ENCODE measurements at places on chromosomes 5 and 9. TPM values are rescaled to one million over a fixed set of nuclear protein-coding genes. Genes with fewer than 3 reads are reported as not detected.

Gene MYMK
- total RNA-seq, result not detected

Gene TLX3
- not detected for total RNA-seq

Gene LCN10
- total RNA-seq, result not detected

Gene SCGB3A1
- total RNA-seq, result not detected

Gene NME5
- not detected for total RNA-seq

Gene SLCO6A1
- total RNA-seq, result not detected

Gene CEP72
- total RNA-seq, result 16.4 TPM

Gene PCDHGB2
- 0.88 TPM for total RNA-seq

Gene TCERG1
- 134 TPM for total RNA-seq

- H3K4me3 ChIP-seq, result peak overlapping the region; percentile 64
- no peaks in the 10 kb centered on the region for H3K27me3 ChIP-seq
- H3K27ac ChIP-seq, result peak overlapping the region; percentile 90
- peaks cover 47% of the 10 kb centered on the region for H3K36me3 ChIP-seq
- no peak for DNase-seq
Observed at GRCh38 chr9:127546125-127546832, 65.8 kb upstream of the STXBP1 start.

GRCh38 chr9:116576386-116576785 lies 110.7 kb upstream of the TRIM32 start:
- no peaks in the 10 kb centered on the region for H3K4me1 ChIP-seq
- H3K4me3 ChIP-seq, result no peak overlapping the region
- no peaks in the 10 kb centered on the region for H3K36me3 ChIP-seq
- H3K27ac ChIP-seq, result no peak overlapping the region
- no peaks in the 10 kb centered on the region for H3K27me3 ChIP-seq

GRCh38 chr5:118653872-118654271 lies 334.5 kb downstream of the DTWD2 start:
- no peaks in the 10 kb centered on the region for H3K27me3 ChIP-seq
- no peaks in the 10 kb centered on the region for H3K36me3 ChIP-seq
- H3K4me3 ChIP-seq, result no peak overlapping the region
- no peaks in the 10 kb centered on the region for H3K4me1 ChIP-seq

- DNase-seq, result no peak
- H3K4me3 ChIP-seq, result no peak overlapping the region
- H3K36me3 ChIP-seq, result peaks cover 50% of the 10 kb centered on the region
- H3K4me1 ChIP-seq, result peaks cover 15% of the 10 kb centered on the region
- no peak overlapping the region for H3K27ac ChIP-seq
- H3K27me3 ChIP-seq, result no peaks in the 10 kb centered on the region
Observed at GRCh38 chr5:81427566-81427965, 33.6 kb upstream of the ACOT12 start.

DNA sequence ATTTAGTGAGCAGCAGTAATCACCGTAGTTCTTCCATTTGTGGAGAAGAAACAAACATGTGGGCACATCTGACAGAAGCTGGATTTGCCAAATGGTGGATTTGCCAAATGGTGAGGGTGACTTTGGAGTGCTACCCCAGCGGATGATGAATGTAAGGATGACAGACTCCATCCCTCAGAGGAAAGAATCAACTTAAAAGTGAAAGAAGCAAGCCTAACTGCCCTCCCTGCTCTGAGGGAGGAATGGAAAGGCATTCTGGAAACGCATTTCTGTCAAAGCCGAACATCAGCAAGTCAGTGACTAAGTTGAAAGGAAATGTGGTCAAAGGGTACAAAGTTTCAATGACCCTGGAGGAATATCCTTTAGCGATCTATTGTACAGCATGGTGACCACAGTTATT lies 143.5 kb downstream of the GPBP1 start:
- no peak overlapping the region for H3K4me3 ChIP-seq
- H3K27me3 ChIP-seq, result peaks cover 13% of the 10 kb centered on the region
- H3K4me1 ChIP-seq, result peaks cover 6% of the 10 kb centered on the region
- no peak for DNase-seq
- H3K36me3 ChIP-seq, result no peaks in the 10 kb centered on the region

- no peak overlapping the region for H3K4me3 ChIP-seq
- H3K4me1 ChIP-seq, result peaks cover 9% of the 10 kb centered on the region
- no peaks in the 10 kb centered on the region for H3K27me3 ChIP-seq
- peaks cover 22% of the 10 kb centered on the region for H3K36me3 ChIP-seq
- H3K27ac ChIP-seq, result no peak overlapping the region
Observed at GRCh38 chr5:64786372-64786771, 17.6 kb downstream of the CWC27 start.

GRCh38 chr5:150777685-150778084 lies 872 bp upstream of the SMIM3 start:
- peaks cover 44% of the 10 kb centered on the region for H3K4me1 ChIP-seq
- no peak for DNase-seq
- H3K4me3 ChIP-seq, result peak overlapping the region; percentile 99
- H3K27me3 ChIP-seq, result no peaks in the 10 kb centered on the region
- no peaks in the 10 kb centered on the region for H3K36me3 ChIP-seq
- peak overlapping the region; percentile 91 for H3K27ac ChIP-seq

- H3K36me3 ChIP-seq, result no peaks in the 10 kb centered on the region
- no peaks in the 10 kb centered on the region for H3K4me1 ChIP-seq
- no peak overlapping the region for H3K27ac ChIP-seq
- DNase-seq, result no peak
- H3K27me3 ChIP-seq, result peaks cover 11% of the 10 kb centered on the region
Observed at GRCh38 chr9:85289142-85289541, 452.6 kb downstream of the AGTPBP1 start.

GRCh38 chr5:76714751-76715485 lies 1.0 kb upstream of the F2R start:
- H3K36me3 ChIP-seq, result peaks cover 12% of the 10 kb centered on the region
- no peak for DNase-seq
- H3K4me3 ChIP-seq, result peak overlapping the region; percentile 79
- H3K4me1 ChIP-seq, result peaks cover 36% of the 10 kb centered on the region
- H3K27ac ChIP-seq, result peak overlapping the region; percentile 66
- no peaks in the 10 kb centered on the region for H3K27me3 ChIP-seq

- no peak for DNase-seq
- H3K4me3 ChIP-seq, result no peak overlapping the region
- no peaks in the 10 kb centered on the region for H3K27me3 ChIP-seq
- H3K4me1 ChIP-seq, result peaks cover 12% of the 10 kb centered on the region
- no peaks in the 10 kb centered on the region for H3K36me3 ChIP-seq
Observed at GRCh38 chr5:119280380-119280779, 75.4 kb upstream of the TNFAIP8 start.

DNA sequence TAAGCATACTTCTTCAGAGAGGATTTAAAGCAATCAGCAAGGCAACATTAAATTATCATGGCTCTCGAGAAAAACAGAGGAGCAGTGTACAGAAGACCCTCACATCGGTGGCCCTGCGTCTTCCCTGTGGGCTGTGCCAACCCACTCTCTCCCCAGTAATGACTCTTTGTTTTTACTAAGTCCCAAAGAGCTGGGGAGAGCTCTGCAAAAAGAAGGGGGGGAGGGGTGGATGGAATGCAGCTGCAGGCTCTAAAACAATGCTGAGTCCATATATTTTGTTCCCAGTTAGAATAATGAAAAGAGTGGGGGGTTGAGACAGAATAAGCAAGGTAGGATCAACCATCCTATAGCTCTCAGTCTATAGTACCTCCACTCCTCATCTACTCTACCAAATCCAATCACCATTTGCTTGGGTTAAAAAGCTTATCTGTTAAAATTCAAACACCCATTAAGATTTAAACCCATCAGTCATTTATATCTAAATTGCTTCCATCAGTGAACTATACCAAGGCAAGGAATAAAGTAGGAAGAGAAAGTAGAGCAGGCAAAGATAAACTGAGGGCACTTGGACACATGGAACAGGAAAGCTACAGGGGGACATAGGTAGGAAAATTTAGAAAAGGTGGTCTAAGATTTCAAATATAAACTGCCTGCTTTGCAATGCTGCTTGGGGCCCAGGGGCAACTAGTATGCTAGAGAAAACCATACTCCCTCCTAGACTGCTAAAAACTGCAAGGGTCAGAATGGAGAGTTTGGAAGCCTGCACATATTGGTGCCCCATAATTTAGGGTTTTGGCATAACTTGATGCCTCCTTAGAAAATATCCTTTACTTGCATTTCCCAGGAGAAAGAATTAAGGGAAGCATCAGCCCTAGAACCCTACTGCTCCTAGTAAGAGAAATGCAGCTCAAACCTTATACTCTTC lies 20.6 kb downstream of the ELL2 start:
- H3K27ac ChIP-seq, result no peak overlapping the region
- peaks cover 20% of the 10 kb centered on the region for H3K4me1 ChIP-seq
- no peaks in the 10 kb centered on the region for H3K27me3 ChIP-seq

DNA sequence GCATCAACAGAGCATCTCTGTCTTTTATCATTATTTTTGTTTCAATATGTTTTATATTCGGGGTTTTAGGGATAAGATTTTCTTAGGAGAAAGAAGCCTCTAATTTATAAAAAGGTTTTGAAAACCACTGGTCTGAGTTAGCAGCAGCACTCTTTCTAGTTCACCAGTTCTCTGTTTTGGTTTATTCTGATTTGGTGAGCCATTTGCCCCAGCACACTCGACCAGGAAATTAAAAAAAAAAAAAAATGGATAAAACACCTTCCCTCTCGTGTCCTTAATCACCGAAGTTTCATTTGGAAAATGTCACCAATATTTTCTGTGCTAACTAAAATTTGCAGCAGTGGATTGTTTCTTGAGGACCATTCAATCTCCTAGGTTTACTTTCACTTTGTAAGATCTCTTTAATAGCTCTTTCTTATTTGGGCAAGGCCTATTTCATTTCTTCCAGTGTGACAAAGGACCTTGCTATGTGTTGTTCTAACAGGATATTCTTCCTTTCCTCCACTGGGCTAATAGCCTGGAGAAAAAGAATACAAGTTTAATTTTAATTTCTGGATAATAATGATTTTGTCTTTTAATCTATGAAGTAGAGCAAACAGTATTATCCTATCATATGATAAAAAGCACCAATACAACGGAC lies 57.8 kb upstream of the ANXA1 start:
- no peak overlapping the region for H3K27ac ChIP-seq
- peak overlapping the region; percentile 43 for H3K4me3 ChIP-seq
- no peaks in the 10 kb centered on the region for H3K36me3 ChIP-seq
- H3K4me1 ChIP-seq, result no peaks in the 10 kb centered on the region

DNA sequence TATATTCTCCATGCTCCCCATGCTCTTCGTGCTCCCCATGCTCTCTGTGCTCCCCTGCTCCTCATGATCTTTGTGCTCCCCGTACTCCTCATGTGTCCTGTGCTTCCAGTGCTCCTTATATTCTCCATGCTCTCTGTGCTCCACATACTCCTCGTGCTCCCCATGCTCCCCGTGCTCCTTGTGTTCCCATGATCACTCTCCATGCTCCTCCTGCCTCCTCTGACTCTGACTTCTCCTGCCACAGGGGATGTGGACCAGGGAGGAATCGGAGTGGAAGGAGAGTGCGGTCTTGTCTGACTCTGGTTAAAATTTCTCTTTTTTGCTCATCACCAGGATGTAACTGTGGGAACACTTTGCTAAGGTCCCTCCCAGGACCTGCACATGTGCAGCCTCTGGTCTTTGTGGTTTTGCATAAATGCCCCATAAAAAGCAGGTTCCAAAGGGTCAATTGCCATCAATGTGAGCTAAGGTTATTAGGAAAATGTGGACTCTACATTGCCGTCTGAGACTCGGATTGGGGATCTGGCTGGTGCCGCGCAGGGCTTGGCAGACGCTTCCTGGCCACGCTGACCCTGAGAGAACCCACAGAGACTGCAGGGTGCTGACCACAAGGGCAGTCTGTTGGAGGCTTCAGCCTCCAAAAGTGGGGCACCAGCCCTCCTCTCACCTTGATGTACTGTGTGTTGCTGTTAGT lies 52.5 kb downstream of the TRIP13 start:
- no peak overlapping the region for H3K4me3 ChIP-seq
- DNase-seq, result no peak
- H3K27me3 ChIP-seq, result peaks cover 67% of the 10 kb centered on the region
- no peaks in the 10 kb centered on the region for H3K36me3 ChIP-seq
- H3K4me1 ChIP-seq, result no peaks in the 10 kb centered on the region

DNA sequence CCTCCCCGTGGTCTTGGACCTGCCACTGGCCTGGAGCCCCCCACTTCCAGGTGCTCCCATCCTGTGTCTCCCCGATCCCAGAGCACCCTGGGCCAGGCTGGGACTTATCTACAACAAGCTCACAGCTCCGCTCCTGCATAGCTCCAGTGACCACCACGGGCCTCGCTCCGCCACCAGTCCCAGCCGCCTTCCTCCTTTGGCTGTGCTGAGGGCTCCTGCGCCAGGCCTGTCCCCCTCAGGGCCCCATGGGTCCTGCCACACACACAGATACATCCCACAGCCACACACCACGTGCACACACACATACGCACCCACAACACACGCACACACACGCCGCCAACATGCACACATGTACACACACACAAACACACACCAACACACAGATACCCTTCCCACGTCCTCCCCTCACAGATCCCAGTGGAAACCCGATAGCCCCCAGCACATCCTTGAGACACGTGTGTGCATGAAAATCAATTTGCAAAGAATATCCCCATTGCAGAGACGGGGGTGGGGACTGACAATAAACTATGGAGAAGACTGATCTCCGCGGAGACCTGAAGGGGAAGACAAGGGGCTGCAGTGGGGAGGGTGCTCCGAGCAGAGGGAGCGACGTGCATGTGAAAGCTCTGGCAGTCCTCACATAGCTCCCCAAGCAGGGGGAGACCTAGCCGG lies 18.5 kb upstream of the LAMC3 start:
- H3K27ac ChIP-seq, result no peak overlapping the region
- H3K4me1 ChIP-seq, result peaks cover 10% of the 10 kb centered on the region
- no peak overlapping the region for H3K4me3 ChIP-seq

DNA sequence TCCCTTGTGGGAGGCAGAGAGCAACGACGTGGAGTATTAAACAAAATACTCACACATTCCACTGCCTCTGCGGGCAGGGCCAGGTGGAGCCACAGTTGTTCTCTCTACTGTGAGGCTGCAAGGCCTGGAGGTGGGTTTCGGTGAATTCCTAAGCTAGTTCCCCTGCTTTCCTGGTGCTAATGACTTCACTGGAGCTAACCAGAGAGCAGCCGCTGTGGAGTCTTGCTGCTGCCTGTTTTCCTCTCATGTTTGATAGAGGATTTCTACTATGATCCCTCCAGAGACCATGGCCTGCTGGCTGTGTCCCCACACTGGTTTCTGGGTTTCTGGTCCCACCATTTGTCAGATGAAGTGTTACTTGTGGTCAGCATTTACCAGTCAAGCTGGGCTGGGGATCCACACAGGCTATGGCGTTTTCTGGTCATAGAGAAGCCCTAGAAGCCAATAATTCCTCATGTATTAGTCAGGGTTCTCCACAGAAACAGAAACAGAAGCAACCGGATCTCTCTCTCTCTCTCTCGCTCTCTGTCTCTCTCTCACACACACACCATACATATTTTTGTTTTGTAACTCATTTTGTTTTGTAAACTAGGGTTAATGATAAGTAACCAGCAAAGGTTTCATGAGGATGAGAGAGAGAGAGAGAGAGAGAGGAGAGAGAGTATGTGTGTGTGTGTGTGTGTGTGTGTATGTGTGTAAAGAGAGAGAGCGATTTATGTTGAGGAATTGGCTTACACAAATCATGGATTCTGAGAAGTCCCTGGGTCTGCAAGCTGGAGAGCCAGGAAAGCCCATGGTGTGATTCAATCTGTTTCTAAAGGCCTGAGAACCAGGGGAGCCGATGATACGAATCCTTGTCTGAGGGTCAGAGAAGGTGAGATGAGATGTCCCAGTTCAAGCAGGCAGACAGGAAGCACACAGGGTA lies 403.0 kb downstream of the GADD45G start:
- no peaks in the 10 kb centered on the region for H3K36me3 ChIP-seq
- peak; percentile 23 for DNase-seq
- peak overlapping the region; percentile 55 for H3K27ac ChIP-seq
- H3K27me3 ChIP-seq, result no peaks in the 10 kb centered on the region
- no peak overlapping the region for H3K4me3 ChIP-seq

All from MCF 10A (cell line).